ENCODE measurements at places on chromosomes 1 and 21.

- no peak for DNase-seq
Observed at GRCh38 chr1:24121406-24121805, 9.5 kb upstream of the MYOM3 start.

DNA sequence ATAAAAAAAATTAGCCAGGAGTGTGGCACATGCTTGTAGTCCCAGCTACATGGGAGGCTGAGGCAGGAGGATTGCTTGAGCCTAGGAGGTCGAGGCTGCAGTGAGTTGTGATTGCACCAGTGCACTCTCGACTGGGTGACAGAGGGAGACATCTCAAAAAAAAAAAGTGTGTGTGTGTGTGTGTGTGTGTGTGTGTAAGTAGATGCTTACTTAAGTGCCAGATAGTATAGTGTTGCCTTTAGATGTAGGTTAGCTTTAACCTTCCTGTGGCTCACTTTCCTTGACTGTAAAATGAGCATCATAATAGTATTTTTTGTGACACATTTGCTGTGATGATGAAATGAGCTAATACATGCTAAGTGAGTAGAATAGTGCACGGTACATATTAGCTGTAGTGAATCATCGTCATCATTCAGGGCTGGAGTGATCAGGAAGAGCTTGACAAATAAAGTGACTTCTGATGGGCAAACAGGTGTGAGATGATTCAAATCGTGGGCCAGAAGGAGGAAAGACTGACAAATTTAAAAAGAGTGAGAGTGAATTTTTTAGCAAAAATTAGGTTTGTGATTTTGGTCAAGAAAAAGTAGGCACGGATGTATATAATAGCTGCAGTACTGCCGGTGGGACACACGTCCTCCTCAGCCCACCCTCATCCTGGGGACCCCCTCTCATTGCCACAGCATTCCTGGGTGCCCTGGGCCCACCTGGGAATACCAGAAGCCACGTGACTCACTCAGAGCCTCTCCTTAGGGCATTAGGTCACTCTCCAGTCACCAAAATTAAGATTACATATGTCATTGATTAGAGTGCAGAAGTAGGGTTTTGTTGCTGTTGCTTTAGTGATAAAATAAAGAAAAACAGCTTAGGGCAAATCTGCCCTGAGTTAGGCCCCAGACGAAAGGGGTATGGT, 33.9 kb downstream of the EIF2D start:
- DNase-seq = peak; percentile 54

- no peak for DNase-seq
Observed at GRCh38 chr1:162717548-162718184, 72.8 kb upstream of the HSD17B7 start.

- no peak for DNase-seq
Observed at GRCh38 chr1:185869590-185869989, 135.4 kb downstream of the HMCN1 start.

- no peak for DNase-seq
Observed at GRCh38 chr1:219666242-219666641, 53.3 kb upstream of the ZC3H11B start.

- DNase-seq = no peak
Observed at GRCh38 chr1:247293047-247293446, 37.2 kb downstream of the VN1R5 start.

- no peak for DNase-seq
Observed at GRCh38 chr1:201826830-201827229, 2.1 kb upstream of the IPO9 start.

DNA sequence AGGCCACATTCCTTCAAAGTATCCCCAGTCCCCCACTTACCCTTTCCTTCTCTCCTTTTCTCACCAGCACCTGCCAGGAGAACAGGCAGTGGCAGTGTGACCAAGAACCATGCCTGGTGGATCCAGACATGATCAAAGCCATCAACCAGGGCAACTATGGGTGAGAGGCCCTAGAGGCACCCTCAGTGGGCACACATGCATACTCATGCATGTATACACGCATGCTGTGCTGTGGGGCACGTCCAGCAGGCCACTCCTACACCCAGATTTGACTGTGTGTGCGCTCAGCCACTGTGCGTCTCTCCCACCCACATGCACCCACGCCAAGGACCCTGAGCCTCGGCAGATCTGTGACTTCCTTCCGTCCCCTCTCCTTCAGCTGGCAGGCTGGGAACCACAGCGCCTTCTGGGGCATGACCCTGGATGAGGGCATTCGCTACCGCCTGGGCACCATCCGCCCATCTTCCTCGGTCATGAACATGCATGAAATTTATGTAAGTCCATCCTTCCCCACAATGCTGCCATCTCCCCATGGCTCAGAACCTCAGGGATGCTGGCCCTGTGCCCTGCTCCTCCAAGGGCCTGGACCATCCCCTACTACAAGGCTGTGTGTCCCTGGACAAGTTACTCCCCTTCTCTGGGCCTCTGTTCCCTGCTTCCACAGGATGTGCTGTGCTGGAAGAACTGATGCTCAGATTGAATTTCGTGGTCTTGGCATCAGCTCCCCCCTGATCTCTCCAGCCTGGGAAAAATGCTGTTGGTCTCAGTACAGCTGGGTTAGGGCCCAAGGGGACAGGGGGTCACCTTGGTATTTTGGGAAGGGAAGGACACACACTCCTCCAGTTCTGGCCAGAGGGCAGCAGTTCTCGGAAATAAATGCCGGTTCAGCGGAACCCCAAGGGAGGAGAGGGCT, 7.0 kb downstream of the TINAGL1 start:
- DNase-seq = no peak

DNA sequence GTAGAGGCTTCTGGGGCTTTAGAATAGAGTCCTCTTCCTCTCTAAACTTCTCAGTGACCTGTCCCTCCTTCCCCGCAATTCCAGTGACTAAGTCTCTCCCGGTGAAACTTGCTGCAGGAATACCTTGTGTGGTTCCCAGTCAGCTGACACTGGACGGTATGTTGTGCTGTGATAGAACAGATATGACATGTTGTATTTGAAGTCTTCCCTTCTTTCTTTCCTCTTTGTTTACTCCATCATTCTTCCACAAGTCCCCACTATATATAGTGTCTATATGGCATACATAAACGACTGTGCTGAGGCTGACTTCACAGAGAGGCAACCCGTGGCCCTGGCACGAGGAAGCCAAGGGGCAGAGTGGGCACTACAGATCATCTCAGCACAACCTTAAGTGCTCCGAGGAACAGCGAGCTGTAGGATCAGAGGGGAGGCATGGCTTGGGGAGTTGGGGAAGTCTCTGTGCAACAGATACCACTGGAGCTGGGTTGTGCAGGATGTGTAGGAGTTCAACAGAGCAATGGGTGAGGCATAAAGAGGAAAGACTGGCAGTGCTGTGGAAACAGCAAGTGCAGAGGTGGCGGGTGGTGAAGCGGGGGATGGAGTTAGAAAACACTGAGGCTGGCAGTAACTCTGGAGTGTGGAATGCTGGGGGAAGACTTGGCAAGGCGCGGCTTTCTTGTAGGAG, 237.8 kb downstream of the TRABD2B start:
- no peak for DNase-seq

GRCh38 chr1:113943028-113943811, 14.1 kb downstream of the HIPK1 start:
- DNase-seq = no peak

GRCh38 chr1:232529747-232530146, 100.2 kb downstream of the SIPA1L2 start:
- no peak for DNase-seq

DNA sequence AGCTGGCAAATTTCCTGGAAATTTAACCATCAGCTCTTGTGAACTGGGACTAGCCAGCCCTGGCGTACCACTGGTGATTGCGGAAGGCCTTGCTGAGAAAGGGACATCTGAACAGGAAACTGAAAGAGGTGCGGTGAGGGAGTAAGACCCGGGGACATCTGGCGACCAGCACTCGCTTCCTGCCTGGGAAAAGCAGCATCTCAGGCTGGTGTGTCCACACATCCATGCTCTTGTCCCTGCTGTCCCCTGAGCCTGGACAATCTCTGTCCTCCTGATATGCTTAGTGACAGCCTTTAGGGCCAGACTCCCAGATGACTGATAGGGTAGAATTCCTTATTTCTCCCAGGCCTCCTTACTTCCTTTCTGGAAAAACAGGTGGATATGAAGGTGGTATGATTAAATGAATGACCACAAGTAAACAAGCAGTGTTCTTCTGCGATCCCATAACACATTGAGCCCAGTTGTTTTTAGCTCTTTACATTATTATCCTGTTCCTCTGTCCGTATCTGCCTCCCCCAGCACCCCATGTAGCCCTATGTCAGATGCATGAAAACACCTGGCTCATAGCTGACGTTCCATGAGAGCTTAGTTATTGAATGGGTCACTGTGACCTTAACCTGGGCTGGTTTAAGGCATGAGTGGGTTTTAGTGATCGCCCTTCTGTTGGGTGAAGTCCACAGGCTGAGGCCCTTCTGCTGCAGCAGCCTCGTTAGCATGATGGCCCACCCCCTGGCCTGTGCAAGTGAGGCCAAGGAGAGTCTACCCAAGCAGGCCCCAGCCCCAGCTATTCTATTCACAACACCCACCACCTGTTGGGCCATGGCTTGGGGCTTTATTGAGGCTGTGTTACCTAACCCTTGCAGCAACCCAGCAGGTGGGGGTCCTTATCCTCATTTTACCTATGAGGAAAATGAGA, 76.1 kb upstream of the GADD45A start:
- DNase-seq = no peak

DNA sequence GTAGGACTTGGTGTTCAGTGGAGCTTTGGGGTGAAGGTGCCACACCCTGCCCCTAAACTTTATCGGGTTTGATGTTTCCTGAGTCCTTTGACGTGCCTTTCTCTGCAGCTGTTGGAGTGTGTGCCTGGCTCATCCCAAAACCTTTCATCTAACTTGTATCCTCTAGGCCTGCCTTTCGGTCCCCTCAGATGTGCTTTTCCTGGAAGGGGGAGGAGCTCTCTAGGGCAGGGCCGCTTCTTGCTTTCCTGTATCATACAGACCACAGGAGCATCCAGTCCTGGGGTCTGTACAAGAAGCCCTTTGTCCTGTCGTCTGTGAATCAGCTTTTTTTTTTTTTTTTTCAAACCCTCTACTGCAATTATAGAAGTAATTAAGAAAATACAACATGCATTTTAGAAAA, 35.7 kb downstream of the PTGFRN start:
- no peak for DNase-seq

- DNase-seq = no peak
Observed at GRCh38 chr1:87091425-87091824, 177.0 kb downstream of the HS2ST1 start.

GRCh38 chr1:17690906-17691634, 64.1 kb upstream of the ACTL8 start:
- DNase-seq = no peak

- DNase-seq = no peak
Observed at GRCh38 chr1:230849451-230850224, 18.7 kb downstream of the C1orf198 start.

GRCh38 chr1:208951908-208952307, 631.6 kb upstream of the CAMK1G start:
- DNase-seq = no peak

DNA sequence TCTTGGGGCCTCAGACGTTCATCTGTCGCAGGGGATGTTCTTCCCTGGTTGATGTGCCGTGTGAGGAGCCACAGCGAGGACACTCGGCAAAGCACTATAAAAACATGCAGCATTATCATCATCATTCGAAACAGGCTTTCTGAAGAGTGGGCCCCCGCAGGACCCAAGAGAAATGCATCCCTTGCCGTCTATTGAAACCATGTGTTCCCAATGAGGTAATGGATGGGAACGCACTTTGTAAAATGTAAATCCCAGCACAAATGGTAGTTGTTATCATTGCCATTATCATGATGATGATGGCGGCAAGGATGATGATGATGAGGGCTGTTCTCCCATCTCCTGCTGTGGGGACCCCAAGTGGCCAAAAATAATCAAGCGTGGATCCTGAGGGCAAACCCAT, 76.8 kb downstream of the GLIS1 start:
- DNase-seq = no peak

- DNase-seq = peak; percentile 58
Observed at GRCh38 chr1:71049951-71050598, 2.5 kb upstream of the PTGER3 start.

GRCh38 chr1:46128344-46128743, 4.1 kb downstream of the PIK3R3 start:
- no peak for DNase-seq

DNA sequence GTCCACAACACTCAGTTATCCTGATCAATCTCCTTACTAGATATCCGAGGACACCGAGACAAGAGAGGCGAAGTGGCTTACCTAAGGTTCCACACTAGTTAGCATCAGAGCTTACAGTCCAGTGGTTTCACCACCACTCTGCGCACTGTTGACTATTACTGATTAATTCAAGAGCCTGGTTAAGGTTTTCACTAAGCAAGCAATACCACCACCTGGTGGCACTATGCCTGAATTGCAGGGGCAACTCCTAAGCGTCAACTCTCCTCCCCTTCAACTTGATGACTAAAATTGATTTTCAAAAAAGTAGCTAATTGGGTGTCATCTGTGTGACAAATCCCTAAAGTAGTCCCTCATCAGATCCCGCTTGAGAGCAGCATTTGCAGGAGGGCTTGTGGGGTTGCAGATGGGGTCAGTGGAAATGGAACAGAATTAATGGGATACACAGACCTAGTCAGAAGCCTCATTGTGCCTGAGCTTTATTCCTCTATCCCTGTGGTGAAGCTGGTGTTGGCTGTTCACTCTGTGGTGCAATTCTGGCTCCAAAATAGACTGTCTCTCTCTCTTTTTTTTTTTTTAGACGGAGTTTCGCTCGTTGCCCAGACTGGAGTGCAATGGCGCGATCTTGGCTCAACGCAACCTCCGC, 9.1 kb downstream of the TTC22 start:
- DNase-seq = peak; percentile 48

GRCh38 chr1:229563701-229564100, 5.2 kb upstream of the ABCB10 start:
- no peak for DNase-seq
